ENCODE measurements at places on chromosomes 3 and 15.

GRCh38 chr3:187618722-187619121, 51.5 kb downstream of the SST start:
- no peak for DNase-seq

DNA sequence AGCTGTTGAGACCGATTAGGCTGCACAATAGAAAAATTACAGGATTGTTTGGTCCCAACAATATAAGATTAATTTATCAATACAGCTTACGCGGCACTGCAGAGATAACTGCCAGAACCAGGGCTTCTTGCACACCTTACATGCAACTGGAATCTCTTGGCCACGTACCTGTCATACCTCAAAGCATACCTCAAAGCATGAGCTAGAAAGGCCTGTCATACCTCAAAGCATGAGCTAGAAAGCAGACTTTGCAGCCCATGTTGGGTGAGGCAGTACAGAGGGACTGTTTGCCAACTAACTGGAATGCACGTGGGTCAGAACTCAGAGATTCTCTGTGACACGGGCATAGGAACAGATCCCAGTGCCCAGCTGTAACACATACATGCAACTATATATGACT, 34.7 kb downstream of the NTRK3 start:
- DNase-seq, result no peak

- DNase-seq, result no peak
These were observed 39.7 kb downstream of the NBEAL2 start for GRCh38 chr3:47019201-47019600.

DNA sequence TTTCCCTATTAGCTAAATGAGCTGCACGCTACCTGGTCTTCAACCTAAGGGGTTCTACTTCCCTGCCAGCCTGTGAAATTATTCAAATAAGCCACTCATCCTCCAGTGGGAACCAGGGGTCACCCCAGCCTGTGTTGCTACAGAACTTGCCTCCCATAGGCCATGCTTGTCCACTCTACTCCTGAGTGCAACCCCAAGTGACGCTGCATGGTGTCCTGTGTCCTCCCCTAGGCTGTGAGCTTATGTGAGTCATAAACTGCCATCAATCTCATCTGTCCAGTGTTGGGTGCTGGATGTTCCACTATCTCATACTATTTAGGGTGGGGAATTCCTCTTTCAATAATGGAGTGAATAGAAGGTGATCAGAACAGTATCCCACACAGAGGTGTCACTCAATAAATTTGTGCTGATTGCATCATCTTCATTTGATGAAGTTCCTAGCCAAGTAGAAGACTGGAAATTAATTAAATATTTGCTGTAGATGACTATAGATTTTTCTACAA, 49.8 kb upstream of the SSR3 start:
- no peak for DNase-seq

DNA sequence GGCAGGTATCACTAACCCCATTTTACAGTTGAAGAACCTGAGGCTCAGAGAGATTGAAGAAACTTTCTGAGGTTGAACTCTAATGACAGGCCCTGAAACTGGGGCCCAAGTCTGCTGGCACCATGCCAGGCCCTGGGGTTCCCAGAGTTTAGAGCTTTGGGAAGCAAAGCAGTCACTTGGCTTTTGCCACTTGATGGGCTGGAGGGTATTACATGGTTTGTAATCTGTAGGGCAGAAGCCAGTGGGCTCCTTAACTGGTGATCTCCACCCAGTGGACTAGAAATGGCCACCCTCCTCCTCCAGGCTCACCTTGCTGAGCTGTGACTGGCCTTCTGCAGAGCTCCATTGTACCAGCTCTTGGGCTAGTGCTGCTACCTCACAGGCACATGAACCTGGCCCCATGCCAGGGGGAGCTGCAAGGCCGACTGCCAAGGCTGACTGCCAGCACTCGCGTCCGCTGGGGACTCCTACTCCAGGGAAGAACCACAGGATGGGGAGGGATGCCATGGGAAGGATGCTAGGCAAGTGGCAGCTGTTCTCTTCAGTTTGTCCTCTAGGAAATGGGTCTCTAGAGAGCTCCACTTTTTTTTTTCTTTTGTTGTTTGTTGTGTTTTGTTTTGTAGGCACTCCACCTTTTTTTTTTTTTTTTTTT, 104.8 kb downstream of the ETFA start:
- DNase-seq, result no peak

- no peak for DNase-seq
These were observed 21.7 kb downstream of the PXYLP1 start for GRCh38 chr3:141253326-141253725.

DNA sequence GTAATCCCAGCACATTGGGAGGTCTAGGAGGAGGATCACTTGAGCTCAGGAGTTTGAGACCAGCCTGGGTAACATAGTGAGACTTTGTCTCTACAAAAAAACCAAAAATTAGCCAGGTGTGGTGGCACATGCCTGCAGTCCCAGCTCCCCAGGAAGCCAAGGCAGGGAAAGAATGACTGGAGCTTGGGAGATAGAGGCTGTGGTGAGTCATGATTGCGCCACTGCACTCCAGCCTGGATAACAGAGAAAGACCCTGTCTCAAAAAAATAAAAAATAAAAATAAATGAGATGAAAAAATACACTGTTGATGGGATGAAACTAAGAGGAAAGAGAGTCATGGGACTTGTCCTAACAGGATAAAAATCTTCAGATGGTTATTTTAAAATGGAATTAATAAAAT, 137.6 kb downstream of the IMPG2 start:
- DNase-seq, result no peak

DNA sequence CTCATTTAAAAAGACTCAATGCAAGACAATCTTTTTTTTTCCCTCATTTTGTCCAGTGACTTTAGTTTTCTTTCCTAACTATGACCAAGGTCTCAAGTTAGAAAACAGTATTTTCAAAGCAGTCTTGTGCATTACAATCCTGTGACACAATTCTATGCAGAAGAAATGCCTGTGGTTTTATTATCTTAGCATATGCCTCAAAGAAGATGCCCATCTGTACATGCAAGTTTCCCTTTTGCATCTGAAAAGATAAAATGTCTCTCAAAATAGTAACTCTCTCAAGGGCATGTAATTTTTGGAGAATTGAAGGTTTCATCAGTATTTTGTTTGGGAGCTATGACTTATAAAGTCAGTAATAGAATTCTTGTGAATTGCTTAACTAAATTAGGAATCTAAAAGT, 292.0 kb upstream of the SUCLG2 start:
- DNase-seq, result no peak

- DNase-seq, result no peak
These were observed 721 bp downstream of the MYEF2 start for GRCh38 chr15:48177383-48177765.

- DNase-seq, result no peak
These were observed 95.7 kb downstream of the CD47 start for GRCh38 chr3:107994956-107995715.

GRCh38 chr3:135915206-135915605, 50.3 kb upstream of the PPP2R3A start:
- DNase-seq, result no peak

- no peak for DNase-seq
These were observed 301.7 kb upstream of the UMPS start for GRCh38 chr3:124428372-124429128.

GRCh38 chr3:30477149-30477921, 129.1 kb upstream of the TGFBR2 start:
- no peak for DNase-seq

DNA sequence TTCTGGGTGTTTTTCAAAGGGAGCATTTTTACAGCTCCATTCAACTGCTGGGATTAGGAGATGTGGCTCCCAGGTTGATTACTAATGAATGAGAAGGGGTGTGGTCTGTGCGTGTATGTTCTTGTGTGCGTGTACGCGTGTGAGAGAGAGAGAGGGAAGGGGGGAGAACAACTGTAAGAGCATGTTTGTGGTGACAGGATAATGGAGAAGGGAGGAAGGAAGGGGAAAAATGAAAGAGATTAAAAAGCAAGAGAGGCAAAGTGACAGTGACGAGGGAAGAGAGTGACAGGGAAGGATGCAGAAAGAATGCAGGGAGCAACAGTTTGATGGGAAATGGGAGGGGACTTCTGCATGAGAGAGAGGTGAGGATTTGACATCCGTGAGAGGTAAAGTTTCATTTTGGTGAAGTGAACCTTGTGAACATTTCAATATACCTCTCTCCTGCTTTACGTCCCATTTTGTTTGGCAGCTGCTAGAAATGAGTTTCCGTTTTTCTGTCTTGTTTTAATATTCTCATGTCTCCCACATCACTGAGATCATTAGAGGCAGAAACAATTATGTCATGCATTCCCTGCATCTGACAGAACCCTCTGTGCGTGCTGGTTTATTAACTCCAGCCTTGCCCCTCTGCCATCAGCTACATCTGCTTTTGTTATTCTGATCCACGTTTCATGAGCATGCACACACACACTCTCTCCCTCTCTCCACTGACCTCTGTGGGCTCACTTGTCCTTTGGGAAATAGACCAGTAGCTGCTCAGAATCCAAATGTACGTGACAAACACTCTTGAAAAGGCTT, 161.6 kb downstream of the GAP43 start:
- DNase-seq, result no peak

GRCh38 chr3:186083746-186084145, 25.1 kb downstream of the ETV5 start:
- no peak for DNase-seq

- no peak for DNase-seq
These were observed 91.3 kb downstream of the SUCNR1 start for GRCh38 chr3:151964743-151965142.

DNA sequence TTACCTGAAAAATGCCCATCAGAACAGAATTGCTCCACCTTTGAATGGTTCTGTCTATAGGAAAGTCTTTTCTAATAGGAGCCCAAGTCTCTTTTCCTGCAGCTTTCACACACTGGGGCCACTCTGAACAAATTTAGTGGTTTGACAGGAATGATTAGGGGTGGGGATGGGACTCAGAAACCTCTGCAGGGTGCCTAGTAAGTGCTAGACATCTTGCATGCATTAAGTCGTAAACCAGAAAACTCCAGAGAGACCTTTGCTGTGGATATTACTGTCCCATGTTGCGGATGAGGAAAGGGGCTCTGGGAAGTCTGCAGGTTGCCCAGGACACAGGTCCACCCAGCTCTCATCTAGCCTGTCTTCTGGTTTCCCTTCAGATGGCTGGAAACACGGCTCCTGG, 189.7 kb downstream of the OPA1 start:
- DNase-seq, result no peak

- no peak for DNase-seq
These were observed 272.2 kb upstream of the CFAP20DC start for GRCh38 chr3:59321881-59322540.

GRCh38 chr3:115324056-115324455, 177.0 kb upstream of the ZBTB20 start:
- no peak for DNase-seq

DNA sequence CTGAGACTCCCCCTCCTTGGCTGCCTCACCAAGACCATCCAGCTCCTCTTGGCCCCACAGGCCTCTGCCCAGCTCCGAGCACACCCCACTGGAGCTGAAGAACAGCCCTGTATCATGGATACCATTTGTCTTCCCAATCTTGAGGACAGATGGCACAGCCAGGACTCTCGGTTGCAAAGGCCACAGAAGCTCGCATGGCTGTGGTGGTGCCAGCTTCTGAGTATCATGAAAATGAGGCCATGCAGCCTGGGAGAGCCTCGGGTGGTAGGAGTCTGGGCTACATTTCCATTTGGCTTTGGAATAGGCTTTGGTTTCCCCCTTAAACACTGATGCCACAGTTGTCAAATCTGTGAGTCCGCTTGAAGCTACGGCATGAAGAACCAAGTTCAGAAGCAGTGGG, 106.6 kb downstream of the SEMA5B start:
- no peak for DNase-seq

- DNase-seq, result no peak
These were observed 40.9 kb downstream of the GNB4 start for GRCh38 chr3:179410331-179410730.

DNA sequence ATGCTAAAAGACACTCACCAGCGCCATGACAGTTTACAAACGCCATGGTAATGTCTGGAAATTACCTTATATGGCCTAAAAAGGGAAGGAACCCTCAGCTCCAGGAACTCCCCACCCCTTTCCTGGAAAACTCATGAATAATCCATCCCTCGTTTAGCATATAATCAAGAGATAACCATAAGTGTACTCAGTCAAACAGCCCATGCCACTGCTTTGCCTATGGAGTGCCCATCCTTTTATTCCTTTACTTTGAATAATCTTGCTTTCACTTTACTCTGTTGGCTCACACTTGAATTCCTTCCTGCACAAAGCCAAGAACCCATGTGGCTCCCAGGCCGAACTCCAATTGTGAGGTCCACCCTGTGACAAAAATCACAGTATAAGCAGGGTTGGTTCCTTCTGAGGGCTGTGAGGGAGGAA, 19.1 kb upstream of the FSTL1 start:
- DNase-seq, result no peak

DNA sequence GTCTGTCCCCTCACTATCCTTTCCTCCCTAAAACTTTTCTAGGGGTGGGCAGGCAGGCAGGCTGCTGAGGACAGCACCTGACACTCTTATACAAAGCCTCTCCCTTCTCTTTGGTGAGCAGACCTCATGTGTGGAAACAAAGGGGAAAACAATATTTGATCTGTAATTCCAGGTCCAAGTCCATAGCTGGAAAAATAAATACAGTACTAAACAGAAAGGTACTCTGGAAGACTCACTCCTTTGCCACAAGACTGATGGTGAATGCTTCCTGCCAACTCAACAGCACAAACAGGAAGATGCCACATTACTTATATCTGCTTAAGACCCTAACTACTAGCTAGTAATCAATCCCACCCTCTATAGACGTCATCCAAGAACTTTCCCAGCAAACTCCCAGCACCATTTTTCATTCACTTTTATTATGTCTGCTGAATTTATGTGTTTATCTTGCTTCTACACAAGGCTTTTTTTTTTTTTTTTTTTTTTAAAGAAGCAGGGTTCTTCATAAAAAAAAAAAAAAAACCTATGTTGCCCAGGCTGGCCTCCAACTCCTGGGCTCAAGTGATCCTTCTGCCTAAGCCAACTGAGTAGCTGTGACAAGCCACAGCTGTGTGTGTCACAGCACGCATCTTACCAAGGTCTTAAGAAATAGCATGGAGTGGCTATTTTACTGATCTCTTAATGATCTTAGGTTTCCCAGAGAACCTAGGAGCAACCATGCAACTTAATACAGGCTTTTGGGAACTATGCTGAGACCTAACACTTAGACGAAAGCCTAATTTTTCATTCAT, 44.2 kb upstream of the CSPG5 start:
- DNase-seq, result no peak

- no peak for DNase-seq
These were observed 35.7 kb downstream of the CDCP1 start for GRCh38 chr3:45110509-45110833.

GRCh38 chr3:13570391-13571194, 21.7 kb downstream of the FBLN2 start:
- no peak for DNase-seq

GRCh38 chr15:55738715-55739114, 4.2 kb downstream of the PRTG start:
- no peak for DNase-seq
